ENCODE measurements at places on chromosomes 2 and 18.

- no peak for DNase-seq
These were observed 32.1 kb downstream of the INSIG2 start for GRCh38 chr2:118120401-118120780.

DNA sequence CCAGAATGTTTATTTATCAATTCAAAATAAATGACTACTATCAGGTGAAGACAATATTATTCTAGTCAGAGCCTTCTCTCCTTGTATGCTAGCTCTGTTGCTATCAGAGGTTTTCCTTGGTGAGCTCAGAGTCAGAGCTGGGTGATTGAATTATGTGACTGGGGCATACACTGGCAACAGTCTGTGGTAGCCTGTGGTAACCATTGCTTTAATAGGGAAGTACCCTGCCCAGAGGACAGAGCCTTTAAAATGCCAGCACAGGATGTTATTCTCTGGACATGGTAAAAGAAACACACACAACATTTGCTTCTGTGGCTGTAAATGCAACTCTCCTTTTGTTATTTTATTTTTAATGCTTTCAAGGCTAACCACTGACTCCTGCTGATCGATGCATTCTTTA is 124.7 kb downstream of the PPP1R1C start:
- DNase-seq = no peak

DNA sequence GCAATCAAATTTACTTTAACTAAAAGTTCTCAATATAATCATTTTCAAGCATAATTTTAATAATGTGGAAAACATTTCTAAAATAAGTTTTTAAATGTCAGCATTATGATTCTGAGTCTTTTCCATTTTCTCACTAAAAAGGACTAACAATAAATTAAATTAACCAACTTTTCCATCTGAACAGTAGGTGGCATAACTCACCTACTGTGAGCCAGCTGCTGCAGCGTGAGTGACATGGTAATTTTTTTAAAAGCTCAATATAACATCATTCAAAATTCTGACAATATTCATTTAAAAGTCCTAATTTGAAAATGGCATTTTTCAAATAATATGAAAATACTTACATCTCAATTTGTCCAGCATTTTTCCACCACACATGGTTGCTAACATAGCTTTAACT is 66.5 kb downstream of the DTNB start:
- DNase-seq = peak; percentile 77

DNA sequence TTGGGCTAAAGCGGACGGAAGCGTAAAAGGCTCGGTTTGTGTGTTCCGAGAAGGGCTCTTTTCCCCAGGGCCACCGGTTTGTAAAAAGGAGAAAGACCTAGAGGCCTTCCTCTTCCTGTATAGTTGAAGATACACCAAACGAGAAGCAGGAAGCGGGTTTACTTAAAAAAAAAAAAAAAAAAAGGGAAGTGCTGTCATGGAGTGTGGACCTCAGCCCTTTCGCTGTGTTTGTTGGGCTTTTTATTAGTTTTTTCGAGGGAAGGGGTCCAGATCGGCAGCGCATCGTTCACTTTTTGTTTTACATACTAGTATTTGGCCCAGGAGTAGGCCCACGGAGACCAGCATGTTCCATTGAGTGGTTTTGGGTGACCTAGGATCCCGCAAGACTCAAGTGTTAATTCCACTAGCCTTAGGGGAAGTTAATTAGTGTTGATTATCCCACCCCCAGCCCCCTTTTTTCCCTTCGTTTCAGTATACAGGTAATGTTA is 676 bp downstream of the ACTR2 start:
- DNase-seq = no peak

DNA sequence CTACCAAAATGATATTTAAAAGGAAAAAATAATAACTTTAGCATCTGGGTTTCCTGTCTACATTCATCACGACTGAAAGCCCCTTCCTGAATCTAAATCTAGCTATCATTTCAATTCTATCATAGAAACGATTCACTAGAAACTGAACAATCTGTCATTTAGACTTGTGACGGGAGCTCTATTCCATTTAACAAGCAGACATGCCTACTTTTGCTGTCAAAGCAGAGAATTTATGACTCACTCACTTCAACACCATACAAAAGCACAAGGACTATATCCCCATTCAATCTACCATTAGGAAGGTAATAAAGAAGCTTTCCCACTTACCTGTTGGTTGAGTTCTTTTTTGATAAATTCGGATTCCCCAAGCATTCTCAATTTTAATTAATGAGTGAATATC is 1072.3 kb downstream of the LRP1B start:
- DNase-seq = no peak
